GM12892 (cell line): ENCODE measurements at places on chromosomes 2 and 18.

GRCh38 chr18:10304853-10305252 is 149.6 kb upstream of the APCDD1 start:
- no peak for DNase-seq

DNA sequence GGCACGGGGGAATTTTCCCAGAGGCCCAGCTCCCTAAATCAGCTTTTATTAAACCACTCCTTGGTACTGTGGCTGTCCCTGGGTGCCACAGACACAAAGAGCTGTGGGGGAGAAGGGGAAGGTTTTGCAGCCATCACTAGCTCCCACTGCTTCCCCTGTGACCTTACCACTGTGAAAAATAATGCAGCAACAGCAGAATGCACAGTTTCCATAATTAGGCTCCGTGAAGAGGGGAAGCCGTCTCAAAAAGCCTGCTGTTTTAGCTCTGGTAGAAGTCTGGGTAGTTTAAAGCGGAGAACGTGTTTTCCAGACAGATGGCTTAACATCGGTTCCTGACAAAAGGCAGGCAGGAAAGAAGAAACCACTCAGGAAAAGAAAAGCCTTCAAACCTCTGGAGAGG is 27.5 kb upstream of the CAB39 start:
- DNase-seq, result no peak

DNA sequence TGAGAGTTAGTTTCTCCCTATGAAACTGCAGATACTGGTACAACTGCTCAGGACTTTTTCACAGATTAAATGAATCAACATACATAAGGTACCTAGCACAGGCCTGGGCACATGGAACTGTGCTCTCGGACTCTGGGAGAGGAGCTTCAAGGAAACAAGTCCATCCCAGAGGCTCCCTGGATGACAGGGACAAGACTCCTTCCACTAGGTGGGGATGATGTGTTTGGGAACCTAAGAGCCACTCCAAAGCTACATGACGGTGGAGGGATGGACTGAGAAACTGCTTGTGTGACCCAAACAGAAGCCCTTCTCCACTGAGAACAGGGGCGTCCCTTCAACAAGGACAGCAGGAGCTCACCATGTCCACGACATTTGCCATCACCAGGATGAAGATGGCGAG is 37.1 kb downstream of the CENPO start:
- peak; percentile 11 for DNase-seq

DNA sequence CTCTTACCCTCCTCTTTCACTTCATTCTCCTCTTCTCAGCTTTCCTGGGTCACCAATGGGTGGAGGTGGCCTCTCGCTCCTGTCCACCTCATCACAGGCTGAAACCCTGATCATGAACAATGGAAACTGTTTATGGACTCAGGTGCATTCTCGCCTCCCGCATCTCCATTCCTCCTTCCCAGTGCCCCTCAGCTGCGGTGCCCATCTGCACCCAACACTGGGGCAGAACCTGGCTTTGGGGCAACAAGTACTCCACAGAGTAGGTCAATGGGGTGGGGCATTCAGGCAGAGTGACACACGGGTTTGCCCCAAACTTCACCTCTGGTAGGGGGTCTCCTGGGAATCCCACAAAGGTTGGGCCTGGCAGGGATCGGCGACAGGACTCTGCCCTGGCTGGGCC is 199.5 kb downstream of the RTP5 start:
- no peak for DNase-seq
